ENCODE measurements at places on chromosomes 7 and 10. TPM values are rescaled to one million over a fixed set of nuclear protein-coding genes. Genes with fewer than 3 reads are reported as not detected.
A peak's percentile ranks its signal among the peaks of the same experiment; 100 is the strongest.

PDCD4 gene
- 54.6 TPM for polyA plus RNA-seq

AHR gene
- polyA plus RNA-seq = 10.2 TPM

TMEM270 gene
- polyA plus RNA-seq = not detected

TMEM72 gene
- not detected for polyA plus RNA-seq

SUN3 gene
- polyA plus RNA-seq = not detected

GNGT1 gene
- polyA plus RNA-seq = not detected

EBLN1 gene
- polyA plus RNA-seq = not detected

MACC1 gene
- under 0.01 TPM for polyA plus RNA-seq

SNX13 gene
- polyA plus RNA-seq = 26.1 TPM

SH2B2 gene
- 0.18 TPM for polyA plus RNA-seq

TRPV5 gene
- polyA plus RNA-seq = not detected

ELN gene
- polyA plus RNA-seq = 1.9 TPM

CALY gene
- not detected for polyA plus RNA-seq

FRMPD2 gene
- polyA plus RNA-seq = 0.16 TPM

PDGFA gene
- 2.0 TPM for polyA plus RNA-seq

DNA sequence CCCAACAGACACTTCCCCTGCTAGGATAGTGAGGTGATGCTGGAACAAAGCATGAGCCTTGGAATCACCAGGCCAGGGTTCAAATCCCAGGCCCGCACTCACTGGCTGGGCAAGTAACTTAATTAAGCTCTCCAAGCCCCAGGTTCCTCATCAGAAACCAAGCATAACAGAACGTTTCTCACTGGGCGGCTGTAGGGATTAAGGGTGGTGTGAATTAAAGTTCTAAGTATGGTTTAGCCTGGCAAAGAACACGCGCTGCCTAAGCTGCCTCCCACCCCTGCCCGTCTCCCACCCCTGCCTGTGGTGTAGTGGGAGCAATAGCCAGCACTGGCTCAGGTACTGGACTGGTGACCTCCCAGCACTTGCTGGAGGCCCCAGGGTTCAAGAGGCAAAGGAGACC is 5.6 kb downstream of the SLC4A2 start:
- no peak for DNase-seq

DNA sequence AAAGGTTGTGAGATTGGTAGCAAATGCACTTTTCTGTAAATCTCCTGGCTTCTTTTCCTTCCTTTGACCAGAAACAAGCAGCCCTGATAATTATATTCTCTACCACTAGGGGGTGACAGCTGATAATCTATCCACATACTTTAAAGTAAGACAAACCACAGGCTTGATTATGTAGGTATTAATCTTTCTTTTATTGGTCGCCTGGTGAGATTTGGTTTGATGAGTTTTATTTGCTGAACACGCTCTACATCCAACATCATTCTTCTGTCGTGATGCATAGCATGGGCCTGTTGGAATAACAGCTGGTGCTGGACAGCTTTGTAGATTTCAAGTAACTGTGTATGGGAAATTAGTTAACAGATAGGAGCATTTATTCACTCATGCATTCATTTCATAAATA is 63.5 kb downstream of the ZNF365 start:
- DNase-seq = peak; percentile 91

- DNase-seq = no peak
These were observed 328.7 kb downstream of the PAXIP1 start for GRCh38 chr7:154674191-154674590.

DNA sequence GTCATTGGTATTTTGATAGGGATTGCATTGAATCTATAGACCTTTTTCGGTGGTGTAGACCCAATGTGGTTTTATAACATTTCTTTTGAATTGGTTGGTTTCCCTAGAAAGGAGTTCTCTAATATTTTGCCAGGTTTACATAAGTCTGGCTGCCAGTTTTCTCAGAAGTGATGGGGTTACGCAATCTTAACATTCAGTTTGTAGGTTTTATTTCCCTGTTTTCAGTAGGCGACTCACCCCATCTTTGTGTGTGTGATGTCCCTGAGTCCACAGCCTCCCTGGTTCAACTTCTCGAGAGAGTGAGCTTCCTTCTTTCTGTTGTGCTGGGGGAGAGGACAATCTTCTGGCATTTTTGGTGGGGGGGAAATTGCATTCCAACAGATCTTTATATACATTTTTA is 9.6 kb upstream of the KIF5B start:
- peak; percentile 80 for DNase-seq

DNA sequence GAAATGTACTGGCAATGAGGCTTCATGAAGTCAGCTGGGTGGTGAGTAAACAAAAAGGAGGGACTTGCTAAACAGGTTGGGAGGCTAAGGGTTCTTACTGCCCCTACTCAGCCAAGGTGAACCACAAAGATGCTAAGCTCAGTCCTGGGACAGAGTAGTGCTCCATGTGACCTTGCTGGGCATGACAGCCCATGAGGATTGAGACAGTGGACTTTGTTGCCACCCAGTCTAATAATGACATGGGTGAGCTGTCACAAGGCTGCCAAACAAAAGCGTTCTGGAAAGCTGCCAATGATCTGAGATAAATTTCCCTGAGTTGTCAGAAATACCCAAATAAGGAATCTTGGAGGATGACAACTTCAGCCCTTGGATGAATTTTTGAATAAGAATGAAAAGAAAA is 75.2 kb downstream of the CLEC2L start:
- peak; percentile 17 for DNase-seq

- no peak for DNase-seq
These were observed 138.1 kb upstream of the UNC5B start for GRCh38 chr10:71074176-71074755.

DNA sequence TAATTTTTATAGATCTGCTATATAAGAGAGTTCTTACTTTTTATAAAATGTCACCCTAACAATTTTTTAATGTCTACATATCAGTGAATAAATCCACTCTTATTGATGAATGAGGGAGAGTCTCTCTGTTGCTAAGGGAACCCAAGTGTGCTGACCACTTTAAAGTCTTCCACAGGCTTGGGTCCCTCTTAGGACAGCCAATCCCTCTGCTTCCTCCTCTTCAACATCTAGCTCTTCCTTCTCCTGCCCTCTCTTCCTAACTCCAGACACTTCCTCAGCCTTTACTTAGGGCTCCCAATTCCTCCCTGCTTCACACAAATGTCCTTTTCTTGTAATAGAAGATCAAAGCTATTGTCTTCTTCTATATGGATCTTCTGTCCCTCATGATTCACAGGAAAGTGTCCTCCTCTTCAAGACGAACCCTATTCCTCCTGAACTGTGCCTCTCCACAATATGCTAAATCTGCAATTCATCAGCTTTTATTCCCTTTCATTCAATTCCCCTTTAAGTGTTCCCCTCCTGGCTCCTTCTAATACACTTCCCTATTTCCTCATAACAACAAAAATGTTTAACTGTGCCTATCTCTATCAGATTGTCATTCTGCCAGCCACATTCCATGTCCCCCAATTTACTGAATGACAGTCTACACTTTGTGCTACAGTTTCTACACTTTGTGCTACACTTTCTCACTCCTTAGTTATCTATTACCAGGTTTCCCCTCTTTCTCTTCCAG is 37.7 kb downstream of the CDK6 start:
- DNase-seq = no peak

DNA sequence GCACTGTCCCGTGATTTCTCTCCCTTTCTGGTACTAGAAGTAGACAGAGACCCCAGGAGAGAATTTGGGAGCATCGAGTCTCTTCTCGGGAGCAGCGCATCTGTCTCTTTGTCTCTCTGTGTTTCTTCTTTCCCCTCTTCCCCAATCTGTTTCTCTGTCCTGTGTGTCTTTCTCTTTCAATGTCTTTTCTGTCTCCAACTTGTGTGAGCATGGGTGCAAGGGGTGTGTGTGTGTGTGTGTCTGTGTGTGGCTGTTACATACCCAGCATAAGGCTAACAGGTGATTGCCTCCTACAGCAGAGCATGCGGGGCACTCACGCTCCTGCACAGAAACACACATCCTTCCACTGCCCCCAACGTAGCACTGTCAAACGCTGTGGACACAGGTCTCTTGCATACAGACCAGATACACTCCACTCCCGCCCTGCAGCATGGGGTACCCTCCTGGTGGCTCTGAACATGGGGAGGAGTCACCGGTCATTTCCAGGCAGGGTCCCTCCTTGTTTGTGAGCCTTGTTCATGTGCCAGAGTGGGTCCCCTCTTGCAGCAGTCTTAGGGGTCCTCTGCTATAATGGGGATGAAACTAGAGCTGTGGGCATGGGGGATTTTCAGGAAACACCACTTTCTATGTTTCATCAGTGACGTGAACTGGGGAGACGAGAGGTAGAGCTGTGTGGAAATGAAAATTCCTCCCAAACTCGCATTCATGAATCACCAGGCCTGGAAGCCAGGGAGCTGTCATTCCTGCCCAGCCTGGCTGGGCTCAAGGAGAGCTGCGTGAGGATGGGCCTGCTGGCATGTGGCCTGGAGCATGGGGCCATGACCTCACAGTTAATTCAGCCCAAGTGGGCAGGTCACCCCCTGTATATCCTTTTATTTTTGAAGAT is 980 bp downstream of the ADAMTS14 start:
- DNase-seq = peak; percentile 79

GRCh38 chr7:140661124-140661523 is 11.6 kb upstream of the ADCK2 start:
- peak; percentile 51 for DNase-seq

DNA sequence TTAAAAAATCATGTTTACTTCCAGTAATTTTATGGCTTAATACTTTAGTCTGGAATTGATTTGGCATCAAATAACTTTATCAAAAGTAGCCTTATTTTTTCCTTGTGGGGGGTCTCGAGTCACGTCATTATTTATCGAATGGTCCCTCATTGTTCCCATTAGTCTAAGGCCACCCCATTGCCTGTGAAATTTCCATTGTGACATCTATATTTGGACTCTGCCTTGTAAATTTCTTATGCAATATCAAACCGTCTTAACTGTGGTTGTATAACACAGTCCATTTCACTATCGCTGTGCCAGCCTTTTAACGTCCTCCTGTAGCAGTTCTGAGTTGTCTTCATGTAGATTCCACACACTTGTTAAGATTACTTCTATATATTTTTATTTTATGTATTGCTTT is 103.9 kb upstream of the RET start:
- no peak for DNase-seq

GRCh38 chr10:103534621-103535498 is 41.4 kb downstream of the NEURL1 start:
- no peak for DNase-seq

DNA sequence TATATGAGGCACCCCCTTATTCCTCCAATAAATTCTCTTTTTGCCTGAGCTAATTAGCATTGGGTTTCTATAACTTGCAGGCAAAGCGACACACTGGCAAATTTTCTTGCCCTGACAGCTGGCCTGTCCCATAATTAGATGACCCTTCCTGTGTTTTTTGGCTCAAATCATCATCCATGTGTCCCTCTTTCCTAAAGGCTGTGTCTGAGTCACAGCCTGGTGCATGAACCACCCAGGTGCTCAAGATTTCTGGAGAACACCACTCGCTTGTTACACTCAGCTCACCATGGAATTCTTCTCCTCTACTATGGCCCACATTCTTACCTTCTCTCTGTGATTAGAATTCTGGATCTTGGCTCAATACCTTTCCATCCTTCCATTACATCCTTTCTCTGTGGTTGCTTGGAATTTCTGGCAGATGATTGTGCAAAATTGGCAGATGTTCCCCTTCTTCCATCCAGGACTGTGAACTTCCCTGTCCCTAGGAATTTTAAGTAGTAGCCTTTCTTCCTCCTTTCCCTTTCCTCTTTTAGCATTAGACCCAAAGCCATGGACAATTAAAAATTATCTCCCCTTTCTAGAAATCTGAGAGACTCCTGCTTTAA is 116.0 kb upstream of the ANKRD1 start:
- DNase-seq = peak; percentile 12

- DNase-seq = peak; percentile 73
These were observed at the start of gene MET for GRCh38 chr7:116671681-116672595. MET (plus strand) TSS chr7:116672196; CDS start chr7:116699085, 26,889 bp downstream.

GRCh38 chr10:85611093-85611740 is 755.4 kb downstream of the GRID1 start:
- no peak for DNase-seq

GRCh38 chr10:4429571-4429970 is 396.4 kb upstream of the AKR1E2 start:
- peak; percentile 21 for DNase-seq

GRCh38 chr7:98703916-98704315 is 86.8 kb downstream of the NPTX2 start:
- DNase-seq = no peak

DNA sequence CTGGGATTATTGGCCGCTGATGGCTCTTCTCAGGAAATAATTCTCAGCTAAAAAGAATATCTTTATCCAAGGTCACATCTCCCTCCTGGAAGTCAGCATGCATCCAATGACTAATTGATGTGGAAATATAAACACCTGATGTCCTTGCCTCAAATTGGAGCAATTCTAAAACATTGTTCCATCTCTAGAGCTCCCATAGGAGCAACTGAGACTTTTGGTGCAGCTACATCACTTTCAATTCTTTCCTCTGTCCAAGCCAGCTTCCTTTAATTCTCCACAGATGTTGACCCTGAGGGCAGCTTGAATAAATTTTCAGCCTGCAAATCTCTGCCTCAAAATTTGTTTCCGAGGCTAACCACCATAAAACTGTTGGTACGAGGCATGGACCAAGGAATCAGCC is 43.9 kb upstream of the KCND2 start:
- DNase-seq = no peak

GRCh38 chr7:6227294-6227846 is 45.1 kb downstream of the CYTH3 start:
- DNase-seq = peak; percentile 53

DNA sequence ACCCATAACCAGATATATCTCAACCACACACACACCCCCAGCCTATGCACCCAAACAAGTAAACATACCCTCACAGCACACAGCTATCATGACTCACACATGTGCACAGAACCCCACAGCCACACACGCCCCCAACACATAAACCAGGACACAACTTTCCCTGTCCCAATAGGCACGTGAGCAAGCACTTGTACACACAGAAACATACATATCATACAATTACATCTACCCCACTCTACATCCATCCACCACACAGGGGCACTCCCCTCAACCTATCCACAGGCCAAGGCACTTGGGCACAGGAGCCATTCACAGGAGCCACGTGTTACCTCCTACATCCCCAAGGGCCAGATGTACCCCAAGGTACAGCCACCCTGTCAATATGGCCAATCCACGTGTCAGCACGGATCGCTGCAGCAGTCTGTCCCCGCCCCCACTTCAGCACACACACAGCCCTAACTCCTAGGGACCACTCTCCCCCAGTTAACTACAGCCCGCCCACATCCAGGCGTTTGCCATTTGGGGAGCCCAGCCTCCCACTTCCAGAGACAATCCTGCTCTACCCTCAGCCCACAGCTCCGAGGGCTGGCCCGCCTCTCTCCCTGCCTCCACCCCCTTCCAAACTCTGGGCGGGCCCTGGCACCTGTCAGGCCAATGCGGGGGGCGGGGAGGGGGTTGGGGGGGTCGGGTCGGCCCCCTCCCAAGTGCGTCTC is 163.5 kb downstream of the SH3PXD2A start:
- DNase-seq = no peak

GRCh38 chr7:138170959-138171703 is 94.9 kb downstream of the AKR1D1 start:
- DNase-seq = no peak

DNA sequence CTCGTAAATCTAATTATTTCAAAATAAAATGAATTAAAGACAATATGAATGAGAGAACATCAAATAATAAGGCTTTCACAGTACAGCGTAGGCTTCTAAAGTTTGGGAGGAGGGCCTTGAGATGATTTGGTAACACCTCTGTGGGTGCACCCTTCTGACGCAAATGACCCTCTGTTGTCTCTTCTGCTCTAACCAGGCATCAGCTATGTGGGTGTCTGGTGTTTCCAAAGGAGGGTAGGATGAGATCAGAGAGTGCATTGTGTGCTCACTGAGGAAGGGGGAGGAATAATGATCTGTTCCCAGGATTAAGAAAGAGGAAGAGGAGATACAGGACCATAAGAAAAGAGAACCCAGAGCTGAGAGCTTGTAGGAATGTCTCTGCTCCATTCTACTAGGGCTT is 420.4 kb downstream of the SDK1 start:
- no peak for DNase-seq
